ENCODE measurements at places on chromosomes 13 and 19.

DNA sequence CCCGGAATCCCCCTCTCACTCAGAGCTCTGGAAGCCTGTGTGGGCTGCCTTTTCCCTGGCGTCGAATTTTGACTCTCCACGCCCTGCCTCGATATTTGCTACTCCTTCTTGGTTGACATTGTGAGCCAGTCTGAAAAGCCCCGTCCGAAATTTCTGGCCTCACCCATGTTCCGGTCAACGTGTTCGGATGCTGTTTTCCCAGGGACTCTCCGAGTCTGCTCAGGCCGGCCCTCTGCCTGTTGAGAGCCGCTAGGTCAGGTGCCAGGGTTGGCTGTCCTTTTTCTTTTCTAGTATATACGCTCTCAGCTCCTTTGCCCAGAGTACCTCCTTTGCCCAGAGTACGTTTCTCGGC is 6.8 kb upstream of the DGKH start:
- no peak for DNase-seq

GRCh38 chr13:90389537-90389936 is 958.0 kb upstream of the MIR17HG start:
- no peak for DNase-seq

DNA sequence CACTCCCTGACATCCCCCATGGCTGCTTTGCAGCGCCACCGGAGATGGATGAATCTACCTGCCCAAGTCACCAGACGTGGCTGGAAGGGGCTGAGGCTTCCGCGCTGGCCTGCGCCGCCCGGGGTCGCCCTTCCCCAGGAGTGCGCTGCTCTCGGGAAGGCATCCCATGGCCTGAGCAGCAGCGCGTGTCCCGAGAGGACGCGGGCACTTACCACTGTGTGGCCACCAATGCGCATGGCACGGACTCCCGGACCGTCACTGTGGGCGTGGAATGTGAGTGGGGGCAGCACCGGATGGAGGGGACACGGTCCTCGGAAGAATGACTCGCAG is 4.6 kb downstream of the ICAM5 start:
- no peak for DNase-seq

- DNase-seq, result no peak
These were observed 11.4 kb upstream of the USP12 start for GRCh38 chr13:27182844-27183497.

- peak; percentile 22 for DNase-seq
These were observed 34.4 kb upstream of the OXGR1 start for GRCh38 chr13:97028441-97029299.

- DNase-seq, result no peak
These were observed 127.2 kb upstream of the CACNA1A start for GRCh38 chr19:13633522-13633922.
